ENCODE measurements at places on chromosomes 3 and 15.

DNA sequence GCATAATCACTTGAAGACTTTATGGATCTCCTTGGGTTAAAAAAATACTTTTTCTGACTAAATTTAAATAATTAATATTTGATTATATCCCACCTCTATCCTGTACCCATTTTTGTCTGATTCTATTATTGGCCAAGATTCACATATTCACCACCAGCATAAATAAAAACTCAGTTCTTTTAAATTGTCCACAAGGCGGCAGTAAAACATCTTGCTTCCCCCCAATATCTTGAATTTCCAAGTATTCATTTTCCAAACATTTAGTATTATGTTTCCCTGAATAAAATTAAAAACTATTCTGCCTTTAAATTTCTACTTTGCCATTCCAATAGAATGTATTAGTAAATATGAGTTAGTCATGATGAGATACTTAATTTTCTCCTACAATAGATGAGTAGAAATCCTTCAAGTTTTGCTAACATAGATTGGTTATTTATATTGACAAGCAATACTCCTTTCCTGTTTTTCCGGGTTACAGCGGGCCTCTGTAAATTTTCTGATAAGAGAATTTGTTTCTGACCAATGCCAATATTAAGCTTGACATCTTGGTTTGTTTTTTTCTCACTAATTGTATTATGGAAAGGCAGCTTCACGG, 218.7 kb upstream of the MDFIC2 start:
- DNase-seq = no peak

GRCh38 chr3:64832098-64832497, 144.3 kb upstream of the ADAMTS9 start:
- no peak for DNase-seq

- no peak for DNase-seq
Observed at GRCh38 chr15:57393061-57393460, 16.8 kb downstream of the CGNL1 start.

- DNase-seq = no peak
Observed at GRCh38 chr15:39645138-39645975, 64.5 kb downstream of the THBS1 start.

GRCh38 chr15:90063770-90064247, 38.5 kb downstream of the IDH2 start:
- no peak for DNase-seq

- DNase-seq = no peak
Observed at GRCh38 chr3:123098426-123099330, 31.9 kb downstream of the PDIA5 start.

- DNase-seq = peak; percentile 99
Observed at GRCh38 chr3:183807209-183807728, 18.1 kb downstream of the MAP6D1 start.

GRCh38 chr15:63597038-63597790, at the start of gene FBXL22:
Gene FBXL22 (plus strand): TSS chr15:63597387. CDS start chr15:63597393, 6 bp downstream.
- no peak for DNase-seq

DNA sequence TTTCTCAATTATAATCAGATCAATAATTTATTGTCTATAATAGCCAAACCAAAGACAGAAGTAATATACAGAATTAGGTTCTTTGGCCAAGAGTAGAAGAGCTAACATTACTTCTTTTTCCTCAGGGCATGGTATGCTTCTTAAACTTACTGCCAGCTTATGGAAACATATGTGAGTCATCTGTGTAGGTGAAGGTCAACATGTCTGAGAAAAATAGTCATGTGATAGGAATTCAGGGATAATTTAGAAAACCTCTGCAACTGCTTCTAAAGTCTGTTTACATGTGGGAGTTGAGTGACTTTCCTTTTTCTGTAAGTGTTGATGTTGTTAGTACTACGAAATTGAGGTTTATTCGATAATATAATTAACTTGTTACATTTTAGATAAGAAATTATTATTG, 19.2 kb upstream of the MAP6D1 start:
- DNase-seq = no peak

GRCh38 chr15:69104050-69104750, 56.2 kb upstream of the GLCE start:
- peak; percentile 58 for DNase-seq

GRCh38 chr3:45350680-45351079, 37.7 kb upstream of the LARS2 start:
- no peak for DNase-seq

DNA sequence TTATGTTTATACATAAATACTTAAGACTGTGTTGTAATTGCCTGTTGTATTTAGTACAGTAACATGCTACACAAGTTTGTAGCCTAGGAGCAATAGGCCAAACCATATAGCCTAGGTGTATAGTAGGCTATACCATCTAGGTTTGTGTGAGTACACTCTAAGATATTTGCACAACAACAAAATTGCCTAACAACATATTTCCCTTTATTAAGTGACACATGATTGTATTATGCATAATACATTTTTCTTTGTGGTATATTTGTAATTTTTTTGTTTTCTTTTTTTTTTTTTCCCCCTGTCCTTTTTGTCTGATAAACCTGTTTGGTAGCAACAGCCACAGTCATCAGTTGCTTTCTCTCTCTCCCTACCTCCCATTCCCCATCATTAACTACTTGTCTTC, 945.6 kb downstream of the ZPLD1 start:
- no peak for DNase-seq

DNA sequence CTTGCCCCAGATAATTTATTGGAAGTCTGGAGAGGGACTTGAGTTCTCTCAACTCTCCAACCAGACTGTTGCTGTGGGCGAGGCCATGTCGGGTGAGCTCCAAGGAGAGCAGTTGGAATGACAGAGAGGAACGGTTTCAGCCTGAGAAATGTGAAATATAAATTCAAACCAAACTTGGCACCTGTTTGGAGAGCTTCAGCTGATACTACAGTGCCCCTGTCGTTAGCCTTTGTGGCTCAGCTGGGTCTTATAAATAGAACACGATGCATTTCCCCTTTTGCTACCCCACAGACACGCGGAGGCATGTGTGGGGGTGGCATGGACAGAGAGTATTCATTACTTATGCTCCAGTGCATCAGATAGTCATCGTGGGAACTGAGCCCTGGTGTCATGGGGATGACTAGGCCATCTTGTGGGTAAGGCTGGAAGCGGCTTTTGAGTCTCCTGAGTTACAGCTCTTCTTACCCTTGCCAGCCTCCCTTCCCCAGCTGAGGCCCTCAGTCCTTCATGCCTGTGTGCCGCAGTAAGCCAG, 15.6 kb downstream of the SMAD3 start:
- DNase-seq = no peak

GRCh38 chr3:20898962-20899361, 713.0 kb upstream of the SGO1 start:
- no peak for DNase-seq

DNA sequence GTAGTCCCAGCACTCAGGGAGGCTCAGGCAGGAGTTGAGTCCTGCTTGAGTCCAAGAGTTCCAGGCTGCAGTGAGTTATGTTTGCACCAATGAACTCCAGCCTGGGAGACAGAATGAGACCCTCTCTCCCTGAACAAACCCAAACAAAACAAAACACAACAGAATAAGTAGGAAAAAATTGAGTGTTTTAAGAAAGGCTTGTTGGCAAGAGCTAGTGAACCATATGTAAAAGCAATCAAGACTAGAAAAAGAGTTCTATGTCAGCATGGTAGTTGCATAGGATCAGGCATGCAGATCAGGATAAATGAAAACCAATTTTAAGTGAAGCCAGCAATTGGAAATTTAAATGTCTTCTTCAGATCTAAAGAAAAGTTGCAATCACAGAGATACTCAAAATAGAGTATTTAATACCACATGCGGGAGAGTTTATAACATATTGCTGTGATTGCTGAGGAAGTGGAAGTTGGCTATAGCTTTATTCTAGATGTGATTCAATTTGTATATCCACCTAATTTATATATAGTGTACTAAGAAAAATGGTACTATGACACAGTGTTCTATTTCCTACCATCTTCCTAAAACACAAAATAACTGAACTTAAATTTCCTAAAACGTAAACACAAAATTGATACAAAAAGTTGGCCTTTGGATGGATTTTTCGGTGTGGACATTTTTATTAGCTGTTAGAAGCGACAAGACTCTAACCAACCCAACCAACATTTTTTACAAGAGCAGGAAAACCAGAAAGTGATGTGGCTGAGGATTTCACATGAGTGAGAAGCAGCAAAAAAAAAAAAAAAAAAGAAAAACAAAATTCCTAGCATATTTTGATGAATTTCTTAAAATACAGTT, 101.9 kb upstream of the ROBO1 start:
- no peak for DNase-seq

DNA sequence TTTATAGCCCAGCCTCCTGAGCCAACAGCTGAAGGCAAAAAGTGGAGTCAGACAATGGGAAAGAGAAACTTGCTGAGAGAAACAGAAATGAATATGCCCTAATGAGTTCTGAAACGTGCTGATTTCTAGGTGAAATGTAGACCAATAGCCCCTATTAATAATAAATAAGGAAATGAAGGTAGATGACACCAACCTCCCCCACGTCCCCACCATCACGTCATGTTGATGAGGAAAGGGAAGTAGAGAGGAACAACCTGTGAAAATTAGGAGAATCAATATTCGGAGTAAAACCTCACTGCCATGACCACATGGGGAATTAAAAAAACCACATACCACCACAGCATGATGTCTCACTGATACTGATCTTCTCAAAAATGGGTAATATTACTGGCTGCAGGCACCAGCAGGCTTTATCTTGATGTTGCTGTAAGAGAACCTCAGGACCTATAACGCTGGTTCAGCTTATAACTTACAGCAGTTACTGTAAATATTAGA, 64.0 kb downstream of the KAT2B start:
- no peak for DNase-seq

GRCh38 chr15:61028427-61028826, 200.7 kb downstream of the RORA start:
- DNase-seq = no peak

DNA sequence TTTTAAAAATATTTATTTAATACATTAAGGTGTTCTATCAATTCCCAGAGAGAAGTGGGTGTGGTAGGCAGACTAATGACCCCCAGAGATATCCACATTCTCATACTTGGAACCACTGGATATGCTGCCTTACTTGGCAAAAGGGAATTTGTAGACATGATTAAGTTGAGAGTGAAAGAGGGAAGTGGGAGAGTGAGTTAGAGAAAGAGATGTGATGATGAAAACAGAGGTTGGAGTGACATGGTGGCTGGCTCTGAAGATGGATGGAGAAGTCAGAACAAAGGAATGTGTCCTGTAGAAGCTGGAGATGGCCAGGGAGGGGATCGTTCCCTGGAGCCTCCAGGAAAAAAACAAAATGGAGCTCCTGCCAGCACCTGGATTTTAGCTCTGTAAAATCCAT, 32.0 kb downstream of the TNFAIP8L3 start:
- DNase-seq = no peak

DNA sequence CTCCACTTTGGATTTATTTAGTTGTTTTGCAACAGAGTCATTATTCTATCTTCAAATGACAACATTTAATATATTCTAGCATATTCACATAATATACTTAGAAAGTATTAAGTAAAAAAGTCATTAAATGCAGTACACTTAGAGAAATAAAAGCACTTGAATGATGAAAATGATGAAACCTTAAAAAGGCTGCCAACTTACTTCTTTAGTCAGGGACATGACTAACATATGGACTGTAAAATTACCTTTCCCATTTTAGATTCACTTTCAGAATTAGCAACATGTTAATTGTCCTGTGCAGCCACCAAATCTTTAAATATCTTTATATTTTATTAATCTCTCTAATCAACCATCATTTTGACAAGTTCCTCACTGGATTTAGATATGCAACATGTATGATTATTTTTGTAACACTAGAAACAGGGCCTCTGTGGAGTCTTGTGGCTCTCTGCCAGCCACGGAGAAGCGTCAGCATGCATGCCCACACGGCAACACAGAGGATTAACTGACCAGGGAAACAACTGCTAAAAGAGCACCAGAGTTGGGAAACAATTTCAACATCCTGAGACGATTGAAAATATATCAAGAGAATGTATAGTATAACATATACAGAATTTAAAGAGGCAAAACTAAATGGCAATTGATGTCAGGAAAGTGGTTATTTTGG, 95.7 kb downstream of the ANO10 start:
- DNase-seq = no peak

DNA sequence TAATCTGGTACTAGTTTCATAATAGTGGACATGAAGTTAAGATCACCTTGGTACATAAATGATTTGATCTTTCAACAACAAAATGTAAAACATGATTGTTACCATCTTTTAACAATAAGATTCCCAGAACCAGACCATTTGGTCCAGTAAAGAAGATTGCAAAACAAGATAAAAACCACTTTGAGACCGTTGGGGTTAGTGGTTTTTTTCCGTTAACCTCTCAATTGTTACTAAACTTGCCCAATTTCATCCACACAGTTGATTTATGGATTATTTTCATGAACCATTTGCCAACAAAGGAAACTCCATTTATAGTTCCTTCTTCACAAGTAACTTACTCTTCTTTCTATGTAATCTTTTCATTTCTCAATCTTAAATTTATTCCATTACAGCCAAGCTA, 53.8 kb downstream of the ATP8B4 start:
- no peak for DNase-seq

DNA sequence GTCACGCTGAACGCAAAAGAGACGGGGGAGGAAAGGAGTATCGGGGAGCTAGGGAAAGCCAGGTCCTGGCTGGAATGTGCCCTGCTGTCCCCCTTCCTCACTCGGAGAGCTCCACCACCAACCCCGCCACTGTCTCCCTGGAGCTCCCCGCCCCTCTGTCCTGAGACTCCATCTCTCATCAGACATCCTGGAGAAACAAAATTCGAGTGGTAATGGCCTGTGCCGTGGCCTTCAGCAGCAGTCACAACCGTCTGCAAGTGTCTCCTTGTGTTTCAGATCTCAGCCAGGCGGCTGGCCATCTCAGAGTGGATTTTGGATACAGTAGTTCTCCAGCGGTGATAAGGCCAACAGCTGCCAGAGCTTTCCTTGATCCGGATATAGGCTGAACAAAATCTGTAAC, 76.9 kb downstream of the OCA2 start:
- DNase-seq = no peak

DNA sequence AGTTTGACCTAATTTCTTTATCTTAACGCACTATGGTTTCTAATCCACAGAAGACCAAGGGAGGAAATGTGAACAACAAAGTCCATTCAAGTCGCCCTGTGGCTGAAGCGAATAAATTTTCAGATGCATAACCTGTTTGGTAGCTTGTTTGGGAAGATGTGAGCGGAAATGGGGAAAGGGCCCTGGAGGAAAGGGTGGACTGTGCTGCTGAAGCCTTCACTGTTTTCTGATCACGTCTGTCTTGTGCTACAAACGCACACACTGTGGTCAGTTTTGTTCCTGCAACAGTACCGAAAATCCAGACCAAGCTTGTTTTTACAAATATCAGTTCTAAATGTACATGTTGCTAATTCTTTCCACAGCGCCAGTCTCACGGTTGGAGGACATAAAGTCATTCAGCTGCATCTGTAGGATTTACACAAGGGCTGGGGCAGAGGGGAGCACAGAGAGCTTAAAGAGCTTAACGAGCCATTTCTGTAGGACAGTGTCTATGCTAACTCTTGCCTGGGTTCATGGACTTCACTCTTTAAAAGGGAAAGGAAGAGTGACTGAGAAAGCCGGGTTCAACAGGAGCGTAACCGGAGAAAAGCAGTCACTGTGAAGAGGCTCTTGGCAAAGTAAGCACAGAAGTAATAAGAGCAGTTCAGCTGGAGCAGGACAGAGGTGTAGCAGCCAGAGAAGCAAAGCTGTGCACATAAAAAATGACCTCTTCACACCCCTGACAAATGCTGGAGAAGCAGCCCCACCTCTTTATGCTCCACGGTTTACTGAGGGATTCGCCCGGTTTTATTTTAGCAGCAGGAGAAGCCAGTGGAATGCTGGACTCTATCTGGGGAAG, 66.6 kb downstream of the USF3 start:
- no peak for DNase-seq

Data from NCI-H1417 treated with DMSO at 0.1 percent for 48 hours (cell line).